K562 (cell line): ENCODE measurements at places on chromosomes 4 and X.

DNA sequence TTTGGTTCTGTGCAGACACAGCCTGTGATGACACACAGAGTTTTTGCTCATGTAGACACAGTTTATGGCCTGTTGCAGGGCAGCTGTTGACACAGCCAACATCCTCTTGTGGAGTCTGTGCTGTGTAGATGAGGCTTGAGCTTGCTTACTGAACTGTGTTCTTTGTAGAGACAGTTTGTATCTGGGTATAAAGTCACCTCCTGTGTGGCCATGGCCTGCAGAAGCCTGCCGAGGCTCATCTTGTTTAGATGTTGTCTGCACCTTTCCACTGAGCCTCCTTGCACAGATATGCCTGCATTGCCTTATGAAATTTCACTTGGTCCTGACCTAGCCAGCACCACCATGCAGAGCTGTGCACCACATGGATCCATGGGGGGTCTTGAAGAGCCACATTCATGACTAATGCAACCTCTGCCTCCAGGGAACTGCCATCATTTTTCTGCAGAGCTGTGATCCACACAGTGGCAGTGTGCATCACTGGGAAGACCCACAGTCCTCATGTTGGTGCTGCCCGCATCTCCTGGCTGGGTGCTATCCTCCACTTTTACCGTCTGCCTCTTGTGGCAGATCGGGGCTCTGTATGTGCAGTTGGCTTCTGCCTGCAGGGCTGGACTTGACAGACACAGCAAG is 198.0 kb upstream of the MAMLD1 start:
- no peak for DNase-seq

GRCh38 chr4:85738721-85739120 is 263.8 kb downstream of the ARHGAP24 start:
- DNase-seq, result no peak

GRCh38 chr4:55241461-55241860 is 104.6 kb upstream of the SRD5A3 start:
- no peak for DNase-seq

DNA sequence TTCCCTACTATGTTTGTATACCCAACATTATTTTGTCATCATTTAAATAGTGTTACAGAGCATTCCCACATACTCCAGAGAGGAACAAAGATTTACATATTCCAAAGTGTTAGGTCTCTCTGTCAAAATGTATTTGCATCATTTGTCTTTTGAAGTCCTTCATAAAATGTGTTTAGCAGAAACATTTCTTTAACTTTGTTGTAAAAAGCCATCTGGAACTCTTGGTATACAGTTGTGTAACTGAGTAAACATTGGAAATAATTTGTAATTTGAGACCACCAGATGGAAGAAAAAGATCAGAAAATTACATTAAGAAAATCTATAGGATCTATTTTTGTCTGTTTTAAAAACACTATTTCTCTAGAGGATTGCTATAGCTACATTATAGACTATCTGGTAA is 56.6 kb upstream of the ALB start:
- DNase-seq, result no peak

DNA sequence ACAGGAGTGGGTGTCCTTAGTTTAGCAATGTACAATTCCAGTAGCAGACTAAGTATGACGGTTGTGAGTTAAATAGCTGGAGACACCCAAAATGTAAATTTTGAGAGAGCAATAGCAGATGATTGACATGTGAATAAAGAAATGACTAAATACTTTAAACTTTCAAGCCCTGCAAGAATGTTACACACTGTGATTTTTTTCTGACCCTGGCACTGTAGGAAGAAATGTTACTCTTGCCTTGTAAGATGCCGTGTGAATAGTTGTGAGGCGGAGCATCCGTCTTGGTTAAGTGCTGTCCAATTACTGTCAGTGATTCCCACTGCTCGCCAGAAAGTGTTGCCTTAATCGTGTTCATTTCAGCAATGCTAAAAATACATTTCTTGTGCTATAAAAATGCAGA is 1248.1 kb downstream of the RAPGEF2 start:
- DNase-seq, result no peak

DNA sequence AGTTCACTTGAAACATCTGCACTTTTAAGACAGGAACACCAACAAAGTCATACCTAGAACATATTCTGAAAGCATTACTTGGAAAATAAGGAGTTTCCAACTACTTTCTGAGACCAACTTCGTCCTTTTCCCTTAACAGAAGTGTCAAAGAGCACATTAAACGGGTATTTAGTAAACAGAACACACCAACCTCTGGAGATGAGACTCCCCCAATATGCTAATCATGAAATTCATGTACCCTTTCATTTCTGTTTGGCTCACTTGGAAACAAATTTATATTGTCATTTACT is 69.2 kb downstream of the NOCT start:
- no peak for DNase-seq

DNA sequence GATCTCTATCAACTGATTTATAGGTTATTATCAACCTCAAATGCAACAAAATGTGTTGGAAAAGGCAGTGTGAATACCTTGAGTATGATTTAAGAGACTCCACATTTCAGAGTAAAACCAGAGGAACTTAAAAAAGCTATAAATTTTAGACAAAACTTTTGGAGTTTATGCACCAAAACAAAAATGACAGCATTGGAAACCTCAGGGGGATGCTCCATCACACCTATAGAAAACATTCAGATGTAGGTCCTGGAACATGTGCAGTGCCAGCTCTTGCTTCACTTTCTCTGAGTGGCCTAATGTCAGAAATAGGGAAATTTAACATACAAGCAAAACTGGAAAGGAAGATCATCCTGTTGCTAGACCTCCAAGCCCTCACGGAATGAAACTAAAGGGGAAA is 5.8 kb upstream of the VEGFC start:
- DNase-seq, result no peak

GRCh38 chr4:37422102-37422501 is 177.6 kb downstream of the NWD2 start:
- DNase-seq, result no peak

- no peak for DNase-seq
These were observed 264.0 kb downstream of the MID1IP1 start for GRCh38 chrX:39065051-39065871.

DNA sequence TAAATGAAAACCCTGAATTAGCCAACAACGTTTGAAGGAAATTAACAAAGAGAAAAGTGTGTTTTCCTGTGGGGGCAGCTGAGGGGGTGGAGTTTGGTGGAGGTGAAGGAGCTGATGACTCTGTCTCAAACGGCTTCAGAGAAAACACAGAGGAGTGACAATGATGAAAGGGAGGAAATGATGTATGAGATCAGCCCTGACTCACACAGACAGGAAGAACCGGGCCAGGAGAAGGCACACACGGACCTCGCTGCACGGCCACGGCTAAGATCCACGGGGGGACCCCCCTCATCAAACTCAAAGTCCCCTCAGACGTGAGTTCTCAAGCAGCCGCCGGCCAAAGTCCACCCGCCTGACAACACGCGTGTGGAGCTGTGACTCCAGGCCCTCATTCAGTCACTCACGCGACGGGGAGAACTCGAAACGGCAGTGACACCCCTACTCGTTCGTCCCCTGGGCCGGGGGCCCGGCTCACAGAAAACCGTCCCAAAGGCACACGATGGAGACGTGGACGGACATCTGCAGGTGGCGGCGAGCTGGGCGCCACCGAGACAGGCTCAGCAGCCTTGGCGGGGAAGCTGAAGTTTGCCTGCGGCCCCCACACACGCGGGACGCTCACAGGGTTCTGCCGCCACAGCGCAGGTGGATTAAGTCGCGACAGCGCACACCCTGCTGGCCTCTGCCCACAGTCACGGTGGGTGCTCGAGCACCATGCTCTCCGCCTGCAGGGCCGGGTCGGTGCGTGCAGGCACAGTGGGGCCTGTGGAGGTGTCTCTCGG is 28.8 kb downstream of the PPP2R3B start:
- no peak for DNase-seq
